Retina (tissue), 1 donor: ENCODE measurements at places on chromosomes 7 and 10.

DNA sequence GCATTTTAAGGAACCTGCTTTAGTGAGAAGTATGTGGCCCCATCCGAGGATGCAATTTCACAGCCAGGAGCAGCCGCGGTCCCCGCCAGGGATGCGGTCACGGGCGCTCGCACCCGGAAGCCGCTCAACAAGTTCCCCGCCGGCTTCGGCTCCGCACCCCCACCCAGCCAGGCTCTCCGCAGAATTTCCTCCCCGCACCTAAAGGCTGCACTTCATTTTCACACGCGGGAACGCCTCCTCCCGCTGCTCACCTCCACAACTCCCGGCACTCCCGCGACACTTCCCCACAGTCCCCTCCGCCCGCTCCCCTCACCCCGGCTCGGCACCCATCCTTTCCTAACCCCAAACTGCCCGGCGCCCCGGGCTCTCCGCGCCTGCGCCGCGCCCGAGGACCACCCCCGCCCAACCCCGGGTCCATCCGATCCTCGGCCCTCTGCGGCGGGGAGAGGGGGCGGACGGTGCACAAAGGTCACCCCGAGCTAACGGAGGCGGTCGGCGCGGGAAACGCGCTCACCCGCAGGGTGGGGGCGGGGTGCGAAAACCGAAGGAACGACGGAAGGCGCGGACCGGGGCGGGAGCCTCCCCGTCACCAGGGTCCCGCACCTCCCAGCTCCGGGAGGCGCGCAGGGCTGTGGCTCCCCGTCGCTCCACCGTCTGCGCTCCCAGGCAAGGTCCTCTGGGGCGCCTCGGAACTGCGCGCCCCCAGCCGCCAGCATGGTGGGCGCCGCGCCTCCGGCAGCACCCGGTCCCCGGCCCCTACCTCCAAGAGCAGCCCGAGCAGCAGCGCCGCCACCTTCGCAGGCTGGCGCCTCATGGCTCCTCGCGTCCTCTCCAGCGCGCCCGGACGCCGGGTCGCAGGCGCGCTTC is 558 bp downstream of the VOPP1 start:
- DNase-seq, result peak; percentile 88

DNA sequence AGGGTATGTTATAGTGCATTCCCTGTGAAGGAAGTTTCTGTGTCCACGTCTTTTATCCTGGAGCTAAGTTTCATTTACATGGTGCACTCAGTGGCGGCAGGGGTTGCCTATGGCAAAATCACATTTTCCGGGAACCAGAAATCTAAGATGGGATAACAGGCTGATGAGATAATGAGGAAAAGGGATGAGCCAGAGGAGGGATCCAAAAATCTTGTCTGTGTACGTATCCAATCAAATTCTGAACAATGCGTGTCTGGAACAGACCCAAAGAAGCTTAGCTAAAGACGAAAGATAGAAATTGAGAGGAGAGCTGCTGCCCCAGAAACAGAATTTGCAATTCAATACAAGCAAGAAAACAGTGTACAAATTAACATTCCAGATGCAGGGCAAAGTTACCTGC is 16.1 kb downstream of the LANCL2 start:
- no peak for DNase-seq

DNA sequence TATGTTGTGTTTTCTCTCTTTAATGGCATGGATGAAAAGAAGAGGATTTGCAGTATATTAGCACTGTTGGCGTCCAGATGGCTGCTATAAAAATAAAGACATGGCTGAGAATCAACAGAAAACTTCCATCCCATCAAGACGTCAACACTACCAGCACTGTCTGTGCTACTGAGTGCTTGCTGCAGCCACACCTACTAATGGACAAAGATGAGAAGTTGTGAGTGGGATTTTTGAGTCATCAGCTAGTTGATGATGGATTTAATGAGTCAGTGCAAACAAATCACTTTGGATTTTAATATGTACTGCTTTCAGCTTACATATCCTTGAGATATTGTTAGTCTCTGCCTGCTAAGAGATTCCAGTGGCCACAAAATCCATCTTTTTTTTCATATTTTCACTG is 631.0 kb upstream of the ANKRD30A start:
- no peak for DNase-seq

DNA sequence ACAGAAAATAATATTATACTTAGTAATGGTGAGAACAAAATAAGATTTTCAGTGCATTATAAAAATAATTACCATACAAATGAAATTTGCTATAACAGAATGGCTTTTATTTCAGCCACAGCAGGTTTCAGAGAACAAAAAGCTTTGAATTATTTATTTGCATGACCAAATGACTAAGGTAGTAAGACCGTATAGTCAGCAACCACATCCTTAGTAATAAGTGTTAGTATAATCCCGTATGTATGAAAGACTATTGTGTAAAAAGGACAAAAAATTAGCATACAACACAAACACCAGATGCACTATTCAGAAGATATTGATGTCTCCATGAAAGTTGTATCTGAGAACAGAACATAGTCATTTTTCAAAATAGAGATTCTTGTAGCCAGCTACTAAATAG is 12.2 kb downstream of the PDZD8 start:
- DNase-seq, result no peak

DNA sequence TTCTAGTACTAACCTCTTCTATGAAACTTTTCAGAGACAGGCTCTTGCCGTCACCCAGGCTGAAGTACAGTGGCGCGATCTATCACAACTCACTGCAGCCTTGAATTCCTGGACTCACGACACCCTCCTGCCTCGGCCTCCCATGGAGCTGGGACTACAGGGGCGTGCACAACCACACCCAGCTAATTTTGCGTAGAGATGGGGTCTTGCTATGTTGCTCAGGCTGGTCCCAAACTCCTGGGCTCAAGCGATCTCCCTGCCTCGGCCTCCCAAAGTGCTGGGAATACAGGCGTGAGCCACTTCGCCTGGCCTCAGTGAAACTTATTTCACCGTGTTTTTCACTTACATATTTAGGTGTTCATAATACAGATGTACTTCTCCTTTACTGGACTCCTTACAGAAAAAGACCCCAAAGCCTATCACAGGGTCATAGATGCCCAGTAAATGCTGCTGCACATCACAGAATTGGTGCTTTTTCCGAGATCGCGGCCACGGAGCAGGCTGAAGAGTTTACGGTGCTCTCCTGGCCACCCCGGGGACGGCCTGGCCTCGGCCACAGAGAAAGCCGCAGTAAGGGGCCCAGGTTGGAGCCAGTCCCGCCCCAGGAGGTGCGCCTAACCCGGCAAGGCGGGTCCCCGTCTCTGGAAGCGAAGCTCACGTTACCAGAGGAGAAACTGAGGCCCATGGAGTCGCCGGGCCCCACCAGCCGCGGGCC is 595 bp downstream of the TBL2 start:
- DNase-seq, result no peak
